ENCODE measurements at places on chromosomes 13 and 19.

GRCh38 chr13:110185696-110186095 lies 121.3 kb downstream of the COL4A1 start:
- DNase-seq = no peak

GRCh38 chr19:47405197-47405550 lies 14.2 kb downstream of the MEIS3 start:
- DNase-seq = no peak

DNA sequence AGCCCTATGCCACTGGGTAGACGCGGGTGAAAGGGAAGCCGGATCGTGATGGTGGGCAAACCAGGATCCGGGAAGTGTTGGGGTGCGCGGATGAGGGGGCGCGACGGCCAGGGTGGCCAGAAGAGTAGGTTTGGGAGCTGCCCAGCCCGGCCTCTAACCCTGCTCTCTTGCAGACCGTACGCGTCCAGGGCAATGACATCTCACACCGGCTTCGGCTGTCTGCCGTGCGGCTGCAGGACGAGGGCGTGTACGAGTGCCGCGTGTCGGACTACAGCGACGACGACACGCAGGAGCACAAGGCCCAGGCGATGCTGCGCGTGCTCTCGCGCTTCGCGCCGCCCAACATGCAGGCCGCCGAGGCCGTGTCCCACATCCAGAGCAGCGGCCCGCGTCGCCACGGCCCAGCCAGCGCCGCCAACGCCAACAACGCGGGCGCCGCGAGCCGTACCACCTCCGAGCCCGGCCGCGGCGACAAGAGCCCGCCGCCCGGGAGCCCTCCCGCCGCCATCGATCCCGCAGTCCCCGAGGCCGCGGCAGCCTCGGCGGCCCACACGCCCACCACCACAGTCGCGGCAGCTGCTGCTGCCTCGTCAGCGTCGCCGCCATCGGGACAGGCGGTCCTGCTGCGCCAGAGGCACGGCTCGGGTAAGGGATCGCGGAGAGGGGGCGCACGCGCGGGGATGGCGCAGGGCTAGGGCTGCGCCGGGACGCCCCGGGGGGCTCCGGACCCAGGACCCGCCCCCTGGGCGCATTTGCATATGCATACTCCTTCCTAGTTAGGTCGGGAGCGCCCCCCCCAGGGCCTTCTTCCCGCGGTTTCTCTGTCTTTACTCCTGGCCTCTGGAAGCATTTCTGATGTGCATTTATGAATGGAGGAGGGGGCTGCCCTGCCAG lies 4.1 kb downstream of the VSTM2B start:
- no peak for DNase-seq

- DNase-seq = no peak
Observed at GRCh38 chr19:41328157-41328841, 18.3 kb downstream of the CCDC97 start.

DNA sequence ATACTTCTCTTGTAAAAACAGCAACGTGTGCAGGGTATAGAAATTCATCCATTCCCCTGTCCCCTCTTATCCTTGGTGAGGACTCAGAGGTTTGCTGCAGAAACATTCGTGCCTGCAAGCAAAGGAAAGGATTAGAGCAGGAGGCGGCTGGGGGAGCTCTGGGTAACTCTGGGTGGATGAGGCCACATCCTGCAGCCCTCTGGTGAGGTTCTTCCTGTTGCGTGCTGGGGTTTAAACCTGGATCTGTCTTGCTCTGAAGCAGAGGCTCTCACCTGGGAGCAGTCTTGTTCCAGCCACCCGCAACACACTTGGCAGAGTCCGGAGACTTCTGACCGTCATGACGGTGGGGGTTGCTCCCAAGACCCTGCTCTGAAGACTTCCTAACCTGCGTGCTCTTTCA lies 69.2 kb downstream of the ATP11A start:
- DNase-seq = no peak

DNA sequence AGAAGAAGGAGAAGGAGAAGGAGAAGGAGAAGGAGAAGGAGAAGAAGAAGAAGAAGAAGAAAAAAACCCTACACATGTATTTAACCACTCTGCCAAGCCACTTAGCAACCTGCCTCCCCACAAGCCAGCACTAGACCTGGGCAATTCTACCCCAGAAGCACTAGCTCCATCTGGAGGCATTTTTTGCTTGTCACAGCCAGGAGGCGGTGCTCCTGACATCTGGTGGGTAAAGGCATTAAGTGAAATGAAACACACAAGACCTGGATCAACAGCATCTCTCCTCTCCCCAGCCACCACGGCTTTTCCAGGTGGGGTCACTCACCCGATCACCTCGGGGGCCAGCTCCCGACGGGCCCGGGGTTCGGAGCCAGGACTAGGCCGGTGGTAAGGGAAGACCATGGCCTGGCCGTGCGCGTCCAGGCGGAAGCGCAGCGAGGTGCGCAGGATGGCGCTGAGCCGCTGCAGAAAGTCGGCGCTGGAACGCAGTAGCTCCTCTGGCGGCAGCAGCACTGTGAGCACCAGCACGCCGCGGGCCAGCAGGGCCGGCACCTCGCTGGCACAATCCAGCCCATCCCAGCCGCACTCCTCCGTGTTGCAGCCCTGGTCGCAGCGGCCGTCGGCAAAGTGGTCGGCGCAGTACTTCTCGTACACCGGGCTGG lies 26.9 kb downstream of the NOTCH3 start:
- DNase-seq = no peak

DNA sequence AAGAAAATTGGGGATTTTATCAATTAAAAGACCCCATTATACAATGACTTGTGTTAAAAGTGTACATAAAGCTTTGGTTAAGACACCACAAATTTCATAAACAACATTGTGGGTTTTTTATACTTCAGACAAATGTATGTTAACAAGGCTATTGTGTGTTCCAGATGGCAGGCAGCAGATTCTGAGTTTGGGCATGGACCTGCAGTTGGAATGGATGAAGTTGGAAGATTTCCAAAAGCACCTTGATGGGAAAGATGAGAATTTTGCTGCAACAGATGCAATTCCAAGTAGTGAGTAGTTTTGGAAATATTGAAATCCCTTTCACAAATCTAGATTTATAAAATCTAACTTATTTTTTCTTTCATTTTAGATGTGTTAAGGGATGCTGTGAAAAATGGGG lies 25.4 kb downstream of the MPHOSPH8 start:
- DNase-seq = no peak

DNA sequence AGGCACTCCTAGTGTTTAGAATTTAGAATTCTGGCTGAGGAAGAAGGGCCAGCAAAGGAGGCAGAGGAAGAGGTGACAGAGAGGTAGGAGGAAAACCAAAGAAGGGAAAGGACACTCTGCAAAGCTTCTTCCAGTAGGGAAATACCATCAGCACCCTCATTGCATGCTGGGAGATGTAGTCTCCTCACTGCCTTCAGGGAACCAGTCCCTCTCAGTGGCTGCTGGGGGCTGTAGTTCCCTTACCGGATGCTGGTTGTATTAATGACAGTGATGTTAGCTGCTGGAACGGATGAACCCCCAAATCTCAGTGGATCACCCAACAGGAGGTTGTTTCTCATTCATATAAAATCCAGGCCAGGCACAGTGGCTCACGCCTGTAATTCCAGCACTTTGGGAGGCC lies 10.1 kb downstream of the GRIN2D start:
- peak; percentile 73 for DNase-seq

GRCh38 chr13:92954746-92955145 lies 271.9 kb upstream of the GPC6 start:
- no peak for DNase-seq

DNA sequence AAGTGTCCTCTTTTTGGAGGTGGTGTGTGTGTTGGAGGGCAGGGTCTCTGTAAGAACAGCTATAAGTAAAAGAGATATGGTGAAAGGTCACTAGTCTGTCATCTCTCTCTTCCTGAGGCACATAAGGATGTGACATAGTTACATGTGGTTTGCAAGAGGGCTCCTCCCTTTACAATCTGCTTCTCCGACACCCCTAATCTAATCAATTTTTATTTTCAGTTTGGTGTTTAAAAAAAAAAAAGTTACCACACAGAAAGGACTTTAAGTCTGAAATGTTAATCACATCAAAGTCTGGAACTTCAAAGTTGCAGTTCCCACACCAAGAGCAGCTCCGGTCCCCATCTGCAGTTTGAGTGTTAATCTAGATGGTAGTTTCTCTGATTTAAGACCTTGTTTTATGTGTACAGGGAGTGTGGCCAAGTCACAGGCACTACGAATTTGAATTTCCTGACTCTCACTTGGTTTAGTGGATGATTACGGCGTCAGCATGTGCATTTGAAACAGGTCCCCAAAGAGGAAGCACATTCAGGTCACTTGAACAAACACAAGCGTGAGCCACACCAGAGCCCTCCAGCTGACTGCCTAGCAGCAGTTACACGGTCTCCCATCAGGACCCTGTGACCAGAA lies 53.1 kb downstream of the FOXO1 start:
- peak; percentile 80 for DNase-seq

GRCh38 chr13:26219726-26220125 lies 2.4 kb downstream of the RNF6 start:
- no peak for DNase-seq

- peak; percentile 11 for DNase-seq
Observed at GRCh38 chr19:42411581-42412178, 15.5 kb downstream of the LIPE start.

GRCh38 chr19:12450844-12451243 lies 10.0 kb upstream of the ZNF443 start:
- DNase-seq = no peak

DNA sequence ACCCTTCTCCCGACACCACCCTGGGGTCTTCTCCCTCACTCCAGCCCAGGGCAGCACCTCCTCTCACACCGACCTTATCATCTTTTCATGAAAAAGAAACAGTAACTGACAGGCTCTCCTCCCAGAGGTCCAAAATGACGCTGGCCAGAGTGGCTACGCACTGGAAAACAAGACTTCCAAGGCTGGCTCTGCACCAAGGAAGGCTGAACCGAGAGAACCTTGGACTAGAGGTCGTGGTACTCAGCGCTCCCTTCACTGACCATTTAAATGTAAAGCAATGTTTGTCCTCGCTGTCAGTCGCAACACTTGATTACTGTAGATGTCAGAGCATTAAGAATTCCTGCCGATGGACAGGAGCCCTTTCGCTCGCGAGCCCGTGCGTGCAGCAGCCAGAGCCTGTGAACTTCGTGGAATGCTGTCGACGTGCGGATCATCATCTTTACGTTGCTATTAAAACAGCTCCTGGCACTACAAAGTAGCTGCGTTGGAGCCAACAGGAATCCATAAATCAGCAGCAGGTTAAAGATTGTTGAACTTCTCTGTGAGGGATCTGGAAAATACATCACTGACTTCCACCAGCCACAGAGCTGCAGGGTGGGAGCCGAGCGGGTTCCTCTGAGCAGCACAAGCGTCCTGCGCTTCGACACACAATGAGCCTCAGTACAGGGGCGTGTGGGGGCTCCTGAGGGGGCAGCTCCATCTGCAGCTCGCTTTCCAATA lies 125.5 kb upstream of the MCF2L start:
- no peak for DNase-seq

DNA sequence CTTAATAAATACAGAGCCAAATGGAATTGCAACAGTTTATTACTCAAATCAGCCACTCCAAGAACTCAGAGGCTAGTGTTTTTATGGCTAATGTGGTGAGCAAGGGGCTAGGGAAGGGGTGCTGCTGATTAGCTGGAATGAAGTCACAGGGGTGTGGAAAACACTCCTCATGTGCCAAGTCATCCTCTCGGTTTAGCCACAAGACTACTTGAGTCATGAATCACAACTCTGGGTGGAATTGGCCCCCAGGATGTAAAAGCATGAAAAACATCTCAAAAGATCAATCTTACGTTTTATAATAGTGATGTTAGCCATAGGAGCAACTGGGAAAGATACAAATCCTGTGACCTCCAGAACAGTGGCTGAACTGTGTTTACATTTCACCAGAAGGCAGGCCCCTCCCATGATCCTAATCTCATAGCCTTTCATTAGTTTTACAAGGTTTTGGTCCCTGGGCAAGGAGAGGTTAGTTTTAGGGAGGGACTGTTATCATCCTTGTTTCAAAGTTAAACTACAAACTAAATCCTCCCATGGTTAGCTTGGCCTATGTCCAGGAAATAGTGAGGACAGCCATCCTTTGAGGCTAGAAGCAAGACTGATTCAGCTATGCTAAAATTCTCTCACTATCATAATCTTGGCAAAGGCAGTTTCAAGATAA lies 2020.1 kb upstream of the PCDH20 start:
- DNase-seq = no peak

DNA sequence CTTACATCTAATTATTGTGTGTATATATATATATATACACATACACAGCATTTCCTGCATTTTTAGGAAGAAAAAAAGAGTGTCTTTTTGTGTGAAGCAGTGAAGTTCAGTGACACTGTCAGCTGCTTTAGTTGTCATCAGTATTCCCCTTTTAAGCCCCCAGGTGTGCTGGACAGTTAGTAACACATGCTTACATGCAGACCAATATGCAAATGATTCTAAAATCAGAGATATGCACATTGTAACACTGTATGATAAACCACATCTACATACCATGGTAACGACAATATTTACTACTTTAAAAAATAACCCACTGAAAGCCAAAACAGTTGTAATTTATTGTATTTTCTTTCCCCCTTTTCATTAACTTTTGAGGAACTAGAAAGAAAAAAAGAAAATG lies 16.8 kb downstream of the LHFPL6 start:
- no peak for DNase-seq

GRCh38 chr13:58704953-58705352 lies 1073.4 kb downstream of the PCDH17 start:
- DNase-seq = no peak

- no peak for DNase-seq
Observed at GRCh38 chr13:88257706-88258105, 586.5 kb downstream of the SLITRK5 start.

GRCh38 chr13:26555413-26555812 lies 2.1 kb upstream of the WASF3 start:
- no peak for DNase-seq

- no peak for DNase-seq
Observed at GRCh38 chr13:43804461-43805070, 17.8 kb upstream of the ENOX1 start.

- peak; percentile 10 for DNase-seq
Observed at GRCh38 chr19:15672580-15673175, at the start of gene CYP4F12. CYP4F12 (plus strand) TSS chr19:15673087; CDS start chr19:15673530, 443 bp downstream.

- no peak for DNase-seq
Observed at GRCh38 chr13:79987761-79988160, 353.2 kb downstream of the SPRY2 start.

Measured in CD8-positive, alpha-beta memory T cell (primary cell).